Frontal cortex (tissue), 4 donors: ENCODE measurements at places on chromosomes 3 and 15.

- no peak for DNase-seq
Measured at GRCh38 chr3:96259299-96259698, 555.1 kb upstream of the EPHA6 start.

- no peak for DNase-seq
Measured at GRCh38 chr15:53950572-53950971, 27.7 kb upstream of the UNC13C start.

DNA sequence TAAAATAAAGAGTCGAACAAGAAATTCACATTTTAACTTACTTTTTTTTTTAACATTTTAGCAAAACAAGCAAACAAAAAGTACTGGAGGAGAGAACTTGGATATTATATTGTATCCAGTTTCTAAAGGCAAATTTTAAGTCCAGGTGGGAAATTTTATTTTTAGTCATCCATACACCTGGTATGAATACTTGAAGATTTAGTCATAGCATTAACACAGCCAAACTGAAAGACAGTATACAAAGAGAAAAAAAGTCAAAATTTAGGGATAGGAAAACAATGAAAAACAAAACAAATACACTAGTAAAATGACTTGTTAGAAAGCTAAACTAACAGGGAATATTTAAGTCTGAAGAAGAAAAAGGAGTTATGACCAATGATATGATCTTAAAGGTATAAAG is 69.1 kb downstream of the PROS1 start:
- DNase-seq: no peak

GRCh38 chr3:138390582-138390932 is 42.2 kb downstream of the MRAS start:
- no peak for DNase-seq

GRCh38 chr3:128950223-128950938 is 43.5 kb downstream of the CFAP92 start:
- DNase-seq: peak; percentile 44

DNA sequence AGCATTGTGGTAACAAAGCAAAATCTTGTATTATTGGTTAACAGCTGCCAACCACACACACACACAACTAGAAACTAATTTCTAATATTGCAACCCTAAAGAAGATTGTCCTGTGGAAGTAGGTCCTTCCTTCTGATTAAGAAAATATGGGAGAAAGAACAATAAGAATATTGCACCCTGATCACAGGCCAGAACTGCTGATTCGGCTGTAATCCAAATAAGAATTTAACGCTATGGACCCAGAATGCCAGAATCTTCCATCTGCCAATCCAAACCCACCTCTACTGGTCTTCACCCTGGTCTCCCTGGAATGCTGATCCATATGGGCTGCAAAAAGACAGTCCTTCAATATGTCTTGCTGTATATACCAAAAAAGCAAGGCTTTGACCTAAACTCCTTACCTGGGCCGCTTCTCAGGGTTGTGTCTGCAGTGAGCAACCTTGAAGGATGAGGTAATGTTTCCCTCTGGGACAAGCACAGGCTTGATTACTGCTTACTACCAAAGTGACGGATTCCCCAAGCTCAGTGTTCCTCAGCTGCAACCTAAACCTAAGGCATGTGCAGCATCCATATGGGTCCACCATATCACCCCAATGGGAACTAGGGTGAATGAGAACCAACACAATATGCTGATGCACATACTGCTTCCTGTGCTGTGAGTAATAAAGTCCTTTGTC is 8.0 kb downstream of the CCDC14 start:
- DNase-seq: no peak
